ENCODE measurements at places on chromosomes 1 and 21. TPM values are rescaled to one million over a fixed set of nuclear protein-coding genes. Genes with fewer than 3 reads are reported as not detected.
A peak's percentile ranks its signal among the peaks of the same experiment; 100 is the strongest.

Gene TSPAN1
- total RNA-seq: 0.37 TPM

Gene TRAF3IP3
- total RNA-seq: 85.2 TPM

Gene PCBP3
- 4.8 TPM for total RNA-seq

Gene AKR7A3
- 1.3 TPM for total RNA-seq

Gene SPATA1
- total RNA-seq: 0.46 TPM

Gene ZMYM4
- 28.9 TPM for total RNA-seq

Gene SLC39A1
- 79.3 TPM for total RNA-seq

Gene PCP4L1
- not detected for total RNA-seq

Gene TIAM1
- total RNA-seq: 132 TPM

Gene UMODL1
- total RNA-seq: not detected

Gene MX2
- total RNA-seq: 7.6 TPM

Gene FOXO6
- 0.20 TPM for total RNA-seq

Gene TBX19
- total RNA-seq: 0.48 TPM

Gene NEGR1
- not detected for total RNA-seq

- DNase-seq: no peak
Observed at GRCh38 chr1:84869720-84870119, 23.3 kb downstream of the LPAR3 start.

DNA sequence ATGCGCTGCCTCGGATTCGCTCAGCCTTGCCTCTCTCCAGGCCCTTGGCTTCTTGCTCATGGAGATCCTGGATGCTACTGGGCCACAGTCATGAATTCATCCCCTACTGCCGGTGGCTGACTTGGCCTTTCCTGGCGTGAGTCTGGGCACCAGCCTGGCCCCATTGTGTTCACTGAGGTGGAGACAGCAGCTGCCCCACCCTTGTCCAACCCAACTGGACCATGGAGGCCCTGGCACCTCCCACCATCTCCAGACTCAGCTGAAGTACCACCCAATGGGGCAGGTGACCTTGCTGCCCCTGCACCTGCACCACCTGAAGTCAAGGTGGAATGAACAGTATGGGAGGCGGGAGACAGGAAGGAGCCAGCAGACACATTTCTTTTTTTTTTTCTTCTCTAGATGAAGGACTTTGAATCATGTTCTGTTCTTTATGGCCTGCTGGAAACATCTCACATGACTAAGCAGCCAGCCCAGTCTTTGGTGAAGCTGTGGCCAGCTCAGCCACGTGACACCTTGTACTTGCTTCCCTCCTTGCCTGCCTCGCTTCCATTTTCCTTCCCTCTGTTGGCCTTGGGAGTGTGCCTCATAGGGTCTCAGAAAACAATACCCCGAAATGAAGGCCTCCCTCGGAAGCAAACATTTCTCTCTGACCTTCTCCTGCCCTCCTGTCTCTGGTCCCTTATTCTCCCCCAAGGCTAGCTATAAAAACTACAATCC is 3.8 kb upstream of the SLC30A2 start:
- no peak for DNase-seq

DNA sequence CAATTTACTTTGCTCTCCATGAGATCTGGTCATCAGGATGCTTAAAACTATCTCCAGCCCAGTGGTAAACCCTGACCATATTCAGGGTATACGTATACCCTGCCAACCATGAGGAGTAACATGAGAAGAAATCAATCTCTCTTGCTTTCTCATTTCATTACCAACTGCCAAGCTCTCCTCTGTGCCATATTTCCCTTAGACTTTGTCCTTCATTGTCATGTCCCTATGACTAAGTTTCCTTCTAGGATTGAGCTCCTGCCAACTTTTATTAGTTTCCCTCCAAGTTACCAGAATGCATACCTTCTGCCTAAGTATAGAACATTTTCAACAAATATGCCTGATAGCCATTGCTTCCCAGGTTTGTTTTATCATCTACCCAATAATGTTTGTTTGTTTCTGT is 1113.9 kb upstream of the B3GALT2 start:
- no peak for DNase-seq

- no peak for DNase-seq
Observed at GRCh38 chr1:175399795-175400194, 207.2 kb upstream of the KIAA0040 start.

DNA sequence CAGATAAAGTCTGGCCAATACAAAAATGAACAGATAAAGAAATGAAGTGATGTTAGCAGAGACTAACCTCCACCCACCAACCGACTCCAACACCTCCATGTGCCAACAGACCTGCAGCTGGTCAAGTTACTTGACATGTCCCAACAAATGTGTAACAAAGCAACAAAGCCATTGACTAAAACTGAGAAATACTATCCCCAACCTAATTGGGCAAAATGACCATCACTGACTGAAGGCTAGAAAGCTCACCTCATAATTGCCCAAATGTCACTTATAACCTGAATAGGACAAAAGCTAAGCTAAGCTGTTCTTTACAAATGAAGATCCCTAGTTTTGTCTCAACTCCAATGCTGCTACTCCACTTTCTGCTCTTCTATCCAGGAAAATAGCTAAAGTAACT is 7.5 kb downstream of the KDM5B start:
- DNase-seq: no peak

DNA sequence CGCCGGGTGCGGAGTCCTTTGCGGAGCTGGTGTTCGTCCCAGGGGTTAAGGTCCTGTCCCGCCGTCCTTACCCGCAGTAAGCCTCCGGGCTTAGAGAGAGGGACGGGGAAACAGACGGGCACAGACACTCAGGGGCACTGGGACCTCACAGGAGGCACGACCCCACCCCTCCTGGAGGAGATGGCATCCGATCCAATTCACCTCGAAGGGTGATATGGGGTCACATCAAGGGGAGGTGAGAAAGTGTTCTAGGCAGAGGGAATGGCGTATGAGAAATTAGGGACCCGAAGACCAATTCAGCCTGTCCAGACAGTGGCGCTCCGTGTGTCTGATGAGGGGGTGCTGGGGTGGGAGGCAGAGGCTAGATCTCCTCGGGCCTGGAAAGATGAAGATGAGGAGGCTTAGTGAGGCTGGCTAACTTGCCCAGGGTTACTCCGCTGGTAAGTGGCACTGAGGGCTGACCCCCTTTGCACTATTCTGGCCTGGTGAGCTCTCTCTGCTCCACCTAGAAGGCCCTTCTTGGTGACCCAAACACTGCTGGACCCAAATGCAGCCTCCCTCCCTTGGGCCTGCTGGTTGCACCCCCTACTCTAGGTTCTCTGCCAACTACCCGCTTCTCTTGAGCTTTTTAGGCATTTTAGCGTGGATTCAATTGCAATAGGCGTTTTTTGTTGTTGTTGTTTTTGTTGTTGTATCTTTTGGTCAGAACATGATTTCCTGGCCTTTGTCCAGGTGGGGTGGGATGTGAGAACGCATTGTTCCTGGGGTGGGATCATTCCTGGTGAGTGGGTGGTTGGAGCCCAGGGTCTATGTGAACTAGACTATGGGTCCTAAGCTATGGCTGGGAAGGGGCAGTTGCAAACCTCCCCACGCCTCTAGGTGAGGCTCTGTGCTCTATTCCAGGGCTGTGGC is 12.3 kb downstream of the BTBD19 start:
- no peak for DNase-seq

- DNase-seq: no peak
Observed at GRCh38 chr1:147204080-147204479, 21.1 kb downstream of the FMO5 start.

DNA sequence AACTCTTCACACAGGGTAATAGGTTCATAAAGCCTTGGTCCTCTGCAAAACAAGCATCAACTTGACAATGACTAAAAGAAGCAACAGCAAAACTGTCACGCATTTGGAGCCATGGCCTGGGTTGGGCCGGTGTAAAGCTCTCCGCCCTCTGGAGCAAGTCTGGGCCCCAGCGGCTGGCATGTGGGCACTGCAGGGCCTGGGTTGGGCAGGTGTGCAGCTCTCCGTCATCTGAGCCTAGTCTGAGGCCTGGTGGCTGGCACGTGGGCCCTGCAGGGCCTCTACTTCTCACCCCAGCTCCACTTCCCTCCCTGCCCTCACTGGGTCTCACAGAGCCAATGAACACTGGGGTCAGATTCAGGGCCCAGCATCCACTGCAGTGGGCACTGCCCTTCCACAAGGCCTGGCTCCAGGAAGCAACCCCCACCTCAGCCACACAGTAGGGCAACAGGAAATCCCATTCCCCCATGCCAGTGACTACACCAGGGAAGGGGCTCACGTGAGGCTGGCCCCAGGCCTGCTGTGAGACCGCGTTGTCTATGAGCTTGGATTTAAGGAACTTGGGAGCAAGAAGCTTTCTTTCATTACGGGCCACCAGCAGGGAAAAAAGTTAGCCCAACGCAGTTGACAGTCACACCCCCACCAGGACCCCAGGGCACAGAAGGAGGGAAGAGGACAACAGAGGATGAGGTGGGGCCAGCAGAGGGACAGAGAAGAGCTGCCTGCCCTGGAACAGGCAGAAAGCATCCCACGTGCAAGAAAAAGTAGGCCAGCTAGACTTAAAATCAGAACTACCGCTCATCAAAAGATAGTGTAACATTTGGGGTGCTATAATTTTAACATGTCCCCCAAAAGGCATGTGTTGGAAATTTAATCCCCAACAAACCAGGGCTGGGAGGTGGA is 52.7 kb downstream of the NPHP4 start:
- no peak for DNase-seq

DNA sequence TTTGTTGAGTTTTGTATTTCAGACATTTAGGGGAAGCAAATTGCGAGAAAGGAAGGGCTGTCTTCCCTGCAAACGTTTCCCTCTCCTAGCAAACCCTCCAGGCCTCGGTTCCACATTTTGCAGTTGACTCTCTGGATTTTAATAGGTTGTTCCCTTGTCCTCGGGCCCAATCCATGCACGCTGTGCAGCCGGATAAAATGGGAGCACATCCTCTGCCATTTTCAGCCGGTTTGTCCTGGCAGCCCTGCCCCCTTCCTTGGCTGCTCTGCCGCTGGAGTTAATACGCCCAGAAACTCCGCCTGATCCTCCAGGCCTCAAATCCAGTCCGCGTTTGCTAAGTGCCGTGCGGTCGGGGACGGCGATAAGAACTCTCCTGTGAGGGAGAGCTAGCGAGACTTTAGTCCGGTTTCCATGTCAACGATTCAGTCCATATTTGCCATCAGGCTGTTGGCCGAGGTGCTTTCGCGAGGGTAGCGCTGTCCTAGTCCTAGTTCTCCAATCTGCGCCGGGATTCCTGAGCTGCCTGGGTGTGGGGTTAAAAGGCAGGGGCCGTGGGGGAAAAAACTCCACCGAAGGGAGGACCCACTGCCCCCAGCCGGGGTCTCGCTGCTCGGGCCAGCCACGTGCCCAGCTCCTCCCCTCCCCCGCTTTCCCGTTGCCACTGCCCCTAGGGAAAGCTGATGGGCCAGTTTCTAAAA is 2.9 kb upstream of the ARID1A start:
- peak; percentile 76 for DNase-seq

DNA sequence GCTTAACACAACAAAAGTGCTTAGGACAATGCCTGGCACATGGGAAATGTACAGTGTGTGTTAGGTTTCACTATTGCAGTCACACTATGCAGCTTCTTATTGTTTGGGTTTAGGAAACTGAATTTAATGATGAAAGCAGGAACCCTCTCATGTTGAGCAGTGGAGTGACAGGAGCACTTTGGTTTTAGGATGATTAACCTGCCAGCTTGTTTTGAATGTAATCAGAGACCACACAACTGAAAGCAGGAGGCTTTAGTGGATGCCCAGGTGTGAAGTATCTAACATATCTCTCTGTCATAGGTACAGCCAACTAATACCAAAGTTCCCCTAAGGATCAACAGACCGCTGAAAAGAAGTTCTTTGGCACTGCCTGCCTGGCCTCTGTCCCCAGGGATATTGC is 406.9 kb upstream of the USP24 start:
- no peak for DNase-seq

DNA sequence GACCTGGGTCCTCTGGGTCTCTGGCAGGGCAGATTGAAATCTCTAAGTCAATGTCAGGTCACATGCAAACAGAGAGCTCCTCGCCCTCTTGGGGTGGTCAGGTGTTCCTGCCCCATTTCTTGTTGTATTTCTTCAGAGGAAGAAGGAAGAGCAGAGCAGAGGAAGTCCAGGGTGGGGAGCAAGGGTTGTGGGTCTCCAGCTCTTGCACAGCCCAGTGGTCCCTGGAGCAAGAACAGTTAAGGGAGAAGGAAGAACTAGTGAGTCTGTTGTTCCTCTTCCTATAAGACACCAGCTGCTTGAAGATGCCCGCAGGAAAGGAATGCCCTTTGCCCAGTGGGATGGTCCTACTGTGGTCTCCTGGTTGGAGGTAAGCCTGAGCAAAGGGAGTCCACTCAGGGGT is 26.3 kb downstream of the MYOG start:
- DNase-seq: no peak

DNA sequence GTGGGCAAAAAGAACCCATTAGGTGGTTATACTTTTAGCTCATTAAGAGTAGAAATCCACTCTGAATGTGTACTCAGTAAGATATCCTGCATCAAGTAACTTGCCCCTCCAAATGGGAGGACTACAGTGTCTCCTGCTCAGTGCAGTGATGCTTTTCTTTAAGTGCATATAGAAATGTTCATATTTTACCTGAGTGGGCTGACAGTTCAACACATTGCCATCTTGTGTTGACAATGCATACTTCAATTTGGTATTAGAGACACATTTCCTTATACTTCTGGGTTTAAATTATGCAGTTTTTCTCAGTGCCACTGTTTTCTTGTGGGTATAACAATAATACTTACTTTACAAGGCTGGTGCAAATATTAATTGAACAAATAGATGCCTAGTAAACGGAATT is 318.6 kb upstream of the TMPRSS15 start:
- no peak for DNase-seq

DNA sequence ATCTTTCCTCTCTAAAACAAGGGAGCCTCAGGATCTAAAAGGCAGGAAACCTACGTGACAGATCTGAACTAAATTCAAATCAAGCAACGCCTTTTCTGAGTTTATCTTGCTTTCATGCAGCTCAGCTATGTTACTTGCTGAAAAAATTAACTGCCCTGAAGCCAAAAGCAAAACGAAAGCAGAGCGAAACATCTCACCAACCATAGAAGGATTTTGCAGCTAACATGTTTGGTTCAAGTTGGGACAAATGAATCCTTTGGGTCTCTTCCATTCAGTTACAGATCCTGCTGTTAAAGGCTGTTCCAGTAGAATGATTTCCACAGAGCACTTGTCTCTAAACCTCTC is 482 bp downstream of the SLC2A5 start:
- no peak for DNase-seq

DNA sequence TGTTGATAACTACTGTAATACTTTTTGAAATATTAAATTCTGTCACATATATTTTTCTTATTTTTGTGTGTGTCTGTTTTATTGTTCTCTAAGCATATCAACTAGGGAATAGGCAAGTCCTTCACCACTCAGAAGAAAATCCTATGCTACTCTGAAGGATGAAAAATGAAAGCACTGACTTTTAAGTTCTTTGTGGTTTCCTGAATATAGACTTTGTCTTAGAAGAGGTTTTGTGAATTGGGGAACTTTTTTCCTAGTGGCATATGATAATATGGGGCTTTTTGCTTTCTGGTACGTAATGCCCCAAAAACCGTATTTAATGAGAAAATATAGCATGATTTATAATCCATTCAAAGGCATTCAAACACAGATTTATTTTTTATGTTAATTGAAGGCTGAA is 136.0 kb downstream of the SNX7 start:
- DNase-seq: no peak

- DNase-seq: no peak
Observed at GRCh38 chr1:231417513-231417912, 4.6 kb downstream of the EGLN1 start.

GRCh38 chr1:234582186-234582585 is 27.8 kb downstream of the IRF2BP2 start:
- DNase-seq: no peak

- DNase-seq: no peak
Observed at GRCh38 chr21:44463724-44464123, 8.4 kb downstream of the LRRC3 start.

- no peak for DNase-seq
Observed at GRCh38 chr1:225813214-225813964, 3.5 kb downstream of the EPHX1 start.

- DNase-seq: no peak
Observed at GRCh38 chr21:33023574-33024200, 2.0 kb upstream of the OLIG2 start.
